ENCODE measurements at places on chromosomes 16 and 17.

- DNase-seq = no peak
Measured at GRCh38 chr17:78965491-78965924, 14.2 kb downstream of the LGALS3BP start.

GRCh38 chr16:80803339-80804055 lies 901 bp downstream of the CDYL2 start:
- peak; percentile 22 for DNase-seq

DNA sequence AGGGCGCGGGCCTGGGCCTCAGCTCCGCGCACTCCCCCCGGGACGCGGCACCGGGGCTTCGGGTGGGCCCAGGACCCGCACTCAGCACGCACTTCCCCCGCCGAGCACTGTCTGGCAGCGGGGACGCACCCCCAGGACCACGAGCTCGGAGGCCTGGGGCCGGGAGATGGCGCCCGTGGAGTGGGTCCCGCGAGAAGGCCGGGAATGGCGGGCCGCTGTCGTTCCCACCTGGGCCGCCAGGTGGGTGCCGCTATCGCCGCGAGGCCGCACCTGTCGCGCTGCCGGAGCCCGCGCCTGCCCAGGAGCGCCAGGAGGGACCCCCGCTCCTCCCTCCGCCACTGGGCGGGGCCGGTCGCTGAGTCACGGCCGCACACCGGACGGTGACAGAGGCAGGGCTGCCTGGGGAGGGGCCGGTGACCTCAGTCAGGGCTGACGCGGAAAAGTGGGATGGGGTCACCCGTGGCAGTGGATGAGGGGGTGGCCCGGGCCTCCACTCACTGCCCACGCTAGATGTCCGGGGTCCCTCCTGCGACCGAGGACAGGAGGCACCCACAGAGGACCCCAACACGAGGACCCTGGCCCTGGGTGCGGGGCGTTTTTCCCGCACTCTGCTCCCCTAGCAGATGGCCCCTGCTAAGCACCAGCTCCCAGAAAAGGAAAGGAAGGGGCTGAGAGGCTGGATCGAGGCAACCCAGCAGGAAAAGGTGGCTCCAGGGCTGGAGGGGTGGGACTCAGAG lies 6.9 kb upstream of the ACTG1 start:
- no peak for DNase-seq

DNA sequence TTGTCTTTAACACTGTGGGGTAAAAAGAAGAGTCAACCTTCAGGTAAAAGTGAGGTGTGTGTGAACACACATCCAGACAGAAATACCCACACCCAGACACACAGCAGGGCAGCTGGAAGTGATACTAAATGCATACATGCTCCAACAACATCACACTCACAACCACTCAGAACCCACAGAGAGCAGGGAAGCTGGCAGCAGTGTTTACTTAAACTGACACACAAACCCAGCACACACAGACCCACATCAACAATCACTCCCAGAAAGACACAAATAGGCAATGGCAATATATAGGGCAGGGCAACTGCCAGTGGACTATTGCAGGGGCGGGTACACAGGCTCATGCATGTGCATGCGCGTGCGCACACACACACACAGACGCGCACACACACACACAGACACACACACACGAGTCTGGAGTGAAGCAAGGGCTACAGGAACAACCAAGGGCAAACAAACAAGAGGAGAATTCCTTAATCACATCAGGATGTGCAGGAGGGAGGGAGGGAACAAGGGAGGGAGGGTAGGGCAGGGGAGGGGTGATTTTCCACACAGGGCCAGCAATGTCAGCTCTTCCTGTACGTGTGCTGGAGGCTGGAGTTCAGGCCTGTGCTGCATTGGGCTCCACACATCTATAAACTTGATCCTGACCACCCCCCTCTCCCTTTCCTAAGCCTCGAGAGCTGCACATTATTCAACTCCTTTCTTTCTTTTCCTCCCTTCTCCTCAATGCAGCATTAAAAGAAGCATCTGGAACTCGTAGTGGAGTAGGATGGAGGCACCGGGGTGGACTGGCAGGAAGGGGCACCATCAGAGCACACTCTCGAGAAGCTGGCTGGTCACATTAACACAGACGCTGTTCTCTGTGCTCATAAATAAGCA lies 30.1 kb downstream of the HIC1 start:
- peak; percentile 93 for DNase-seq

DNA sequence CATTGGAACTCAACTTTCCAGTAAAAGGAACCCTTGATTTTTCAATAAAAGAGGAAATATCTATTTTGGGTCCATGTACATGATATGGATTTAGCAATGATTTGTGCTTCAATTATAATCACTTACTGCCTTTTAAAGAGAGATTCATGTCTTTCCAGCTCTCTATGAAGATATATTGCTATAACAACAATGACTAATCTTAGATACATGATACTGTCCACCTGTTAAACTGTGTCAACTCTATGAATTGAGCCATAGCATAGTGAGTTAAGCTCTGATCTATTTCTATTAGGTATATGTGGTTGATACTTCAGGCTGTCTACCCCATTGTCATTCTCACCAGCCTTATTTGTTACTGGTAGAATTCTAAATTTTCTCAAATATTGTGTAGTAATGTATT lies 15.0 kb upstream of the MPHOSPH6 start:
- DNase-seq = no peak

DNA sequence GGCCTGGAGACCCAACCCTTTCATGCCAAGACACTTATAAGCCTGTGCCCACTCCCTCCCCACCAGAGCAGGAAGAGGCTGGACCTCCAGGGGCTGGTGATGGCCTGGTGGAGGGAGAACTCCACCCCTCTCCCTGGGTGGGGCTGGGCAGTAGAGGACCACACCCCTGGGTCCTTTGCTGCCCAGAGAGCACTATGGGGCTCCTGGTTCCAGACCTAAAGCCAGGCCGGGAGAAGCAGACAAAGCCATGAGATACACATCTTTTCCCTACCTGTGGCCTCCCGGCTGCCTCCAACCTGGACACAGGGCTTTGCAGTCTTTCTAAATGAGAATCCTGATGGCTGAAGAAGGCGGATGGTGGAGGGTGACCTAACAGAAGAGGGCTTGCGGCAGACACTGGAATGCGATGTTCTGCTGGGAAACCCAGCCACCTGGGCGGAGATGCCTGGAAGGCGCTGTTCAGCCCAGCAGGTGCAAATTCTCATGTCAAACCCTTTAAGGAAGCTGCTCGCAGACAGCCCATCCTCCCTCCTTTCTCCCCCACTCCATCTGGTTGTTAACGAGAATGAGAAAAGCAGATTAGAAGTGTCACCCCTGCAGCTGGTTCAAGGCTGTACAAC lies 43.9 kb upstream of the KIFC3 start:
- no peak for DNase-seq

DNA sequence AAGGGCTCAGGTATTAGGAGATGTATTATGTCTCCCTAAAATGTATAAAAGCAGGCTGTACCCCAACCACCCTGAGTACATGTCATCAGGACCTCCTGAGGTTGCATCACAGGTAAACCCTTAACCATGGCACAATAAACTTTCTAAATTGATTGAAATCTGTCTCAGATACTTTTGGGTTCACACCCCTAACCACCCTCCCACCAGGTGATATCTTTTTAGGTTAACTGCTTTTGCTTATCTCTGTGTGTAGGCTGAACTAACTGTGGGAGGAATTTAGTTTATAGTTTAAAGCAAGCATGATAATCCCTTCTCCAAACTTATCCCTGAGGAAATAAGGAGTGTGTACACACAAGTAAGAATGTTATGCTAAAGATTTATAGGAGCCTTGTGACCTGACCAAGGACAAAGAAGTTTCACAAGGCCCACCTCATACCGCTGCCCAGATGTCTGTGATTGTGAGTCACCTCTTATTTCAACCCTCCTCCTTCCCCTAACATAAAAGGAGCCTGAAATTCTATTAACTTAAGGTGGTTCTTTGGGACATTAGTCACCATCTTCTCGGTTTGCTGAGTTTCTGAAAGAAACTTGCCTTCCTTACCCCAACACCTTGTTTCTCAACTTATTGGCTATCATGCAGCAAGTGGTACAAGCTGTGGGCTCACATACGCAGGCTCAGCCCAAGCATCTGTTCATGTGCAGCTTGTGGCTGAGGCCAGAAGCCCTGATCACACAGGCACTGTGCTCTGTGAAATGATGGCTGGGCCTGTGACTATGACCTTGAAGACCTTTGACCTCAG lies 11.3 kb downstream of the PRSS22 start:
- DNase-seq = peak; percentile 52

DNA sequence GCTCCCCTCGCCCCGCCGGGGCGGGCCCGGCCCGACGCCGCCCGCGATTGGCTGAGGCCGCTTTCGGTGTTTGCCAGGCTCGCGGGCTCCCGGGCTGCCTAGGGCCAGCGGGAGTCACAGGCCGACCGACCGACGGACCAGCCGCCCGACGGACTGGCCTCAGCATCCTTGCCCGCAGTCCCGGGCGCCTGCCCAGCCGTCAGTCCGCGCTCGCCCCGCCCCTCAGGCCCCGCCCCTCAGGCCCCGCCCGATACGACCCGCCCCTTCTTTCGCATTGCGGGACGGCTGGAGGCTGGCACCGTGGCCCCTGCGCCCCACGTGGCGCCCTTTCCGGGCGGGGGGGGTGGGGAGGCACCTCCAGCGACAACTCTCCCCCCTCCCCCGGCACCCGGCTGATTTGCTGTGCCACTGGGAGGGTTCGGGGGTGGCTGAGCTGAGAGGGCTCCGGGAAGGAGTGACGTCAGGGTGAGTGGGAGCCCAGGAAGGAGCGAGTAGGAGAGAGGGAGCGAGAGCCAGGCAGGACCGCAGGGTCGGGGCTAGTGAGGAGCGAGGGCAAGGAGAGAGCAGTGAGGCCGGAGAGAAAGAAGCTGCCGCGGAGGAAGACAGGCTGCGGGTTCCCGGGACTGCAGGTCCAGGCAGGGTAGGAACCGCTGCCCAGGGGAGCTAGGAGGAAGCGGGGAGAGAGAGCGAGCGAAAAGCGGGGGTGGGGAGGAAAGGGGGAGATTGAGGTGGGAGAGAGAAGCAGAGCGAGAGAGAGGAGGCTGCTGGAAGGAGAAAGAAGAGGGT lies at the start of gene ASPHD1:
TSS of gene ASPHD1 (plus strand) at position 387 of the 786 bp plus-strand sequence. CDS start 484 bp downstream, outside the sequence.
- peak; percentile 67 for DNase-seq

DNA sequence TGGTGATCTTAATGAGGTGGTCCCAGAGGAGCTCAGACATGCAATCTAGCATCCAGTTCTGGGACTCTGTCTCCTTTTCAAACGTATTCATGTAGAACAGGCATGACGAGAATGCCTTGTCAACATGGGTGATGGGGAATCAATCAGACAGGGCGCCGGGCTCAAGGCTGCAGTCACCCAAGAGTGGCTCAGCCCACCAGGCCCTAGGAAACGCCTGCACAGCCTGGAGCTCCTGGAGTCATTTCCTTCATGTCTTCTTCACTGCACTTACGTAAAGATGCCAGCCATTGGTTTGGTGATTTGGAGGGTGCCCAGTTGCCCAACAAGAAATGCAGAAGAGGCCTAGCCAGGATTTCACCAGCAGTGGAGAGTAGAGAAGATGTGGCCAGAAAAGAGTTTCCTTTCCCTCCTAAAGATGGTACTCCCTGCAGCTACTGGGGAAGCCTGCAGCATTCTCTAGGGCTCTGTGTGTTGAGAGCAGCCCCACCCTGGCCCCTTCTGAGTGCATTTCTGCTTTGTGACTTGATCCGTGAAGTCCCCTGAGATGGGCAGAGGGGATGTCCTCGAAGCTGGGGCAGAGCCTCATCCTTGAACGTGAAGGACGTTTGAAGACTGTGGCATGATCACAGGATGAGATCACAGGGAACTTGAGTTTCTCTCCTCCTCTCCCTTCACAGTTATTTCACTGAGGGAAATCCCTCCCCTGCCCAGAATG lies 24.0 kb upstream of the STH start:
- DNase-seq = no peak

- DNase-seq = peak; percentile 39
Measured at GRCh38 chr16:20944861-20945574, 44.4 kb downstream of the LYRM1 start.

GRCh38 chr16:14436401-14436955 lies 193.6 kb downstream of the PARN start:
- DNase-seq = peak; percentile 16

- no peak for DNase-seq
Measured at GRCh38 chr16:12406158-12406557, 397.5 kb downstream of the CPPED1 start.

DNA sequence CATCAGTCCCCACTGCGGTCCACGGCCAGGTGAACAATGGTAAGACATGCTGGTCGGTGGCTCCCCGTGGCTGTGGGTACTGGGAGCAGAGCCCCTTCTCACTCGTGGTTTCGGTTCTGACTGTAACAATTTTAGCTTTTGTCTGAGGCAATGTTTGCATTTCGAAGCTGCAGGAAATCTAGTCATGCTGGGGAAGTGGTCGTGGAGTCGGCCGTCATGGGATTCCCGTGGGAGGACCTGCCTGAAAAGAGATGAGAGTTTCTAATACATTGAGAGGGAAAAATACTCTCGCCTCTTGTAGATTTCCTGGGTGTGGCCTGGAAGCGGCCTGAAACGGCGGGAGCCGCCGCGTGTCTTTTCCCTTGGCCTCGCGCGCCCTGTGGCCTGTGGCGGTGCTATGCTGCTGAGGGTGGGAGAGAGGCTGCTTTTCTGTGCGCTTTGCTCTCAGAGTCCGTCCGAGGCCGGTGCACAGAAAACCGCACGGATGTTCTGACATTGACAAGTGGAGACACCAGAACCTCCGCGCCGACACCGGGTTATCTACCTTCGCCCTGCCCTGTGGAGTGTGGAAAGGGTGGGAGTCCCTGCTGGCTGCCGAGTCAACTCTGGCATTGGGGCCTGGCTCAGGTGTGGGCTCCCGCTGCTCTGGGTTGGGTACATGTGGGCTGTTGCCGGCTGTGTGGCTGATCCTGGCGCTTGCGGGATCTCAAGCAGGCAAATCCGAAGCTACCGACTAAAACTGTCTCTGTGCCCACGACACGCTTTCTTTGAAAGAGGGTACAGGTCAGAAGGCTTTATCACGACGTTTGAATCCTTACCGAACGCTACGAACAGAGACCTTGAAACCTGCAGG lies 60.8 kb downstream of the WDR45B start:
- no peak for DNase-seq

GRCh38 chr16:57091975-57092785 lies at the start of gene CPNE2:
TSS of gene CPNE2 (plus strand) at chr16:57092583. CDS start at chr16:57110743, 18,160 bp downstream.
- DNase-seq = peak; percentile 66

GRCh38 chr16:1825381-1825863 lies 1.2 kb downstream of the HAGH start:
- no peak for DNase-seq

GRCh38 chr17:53166731-53167130 lies 656.0 kb upstream of the KIF2B start:
- DNase-seq = no peak

- DNase-seq = no peak
Measured at GRCh38 chr17:65542610-65543009, 18.8 kb downstream of the AXIN2 start.

DNA sequence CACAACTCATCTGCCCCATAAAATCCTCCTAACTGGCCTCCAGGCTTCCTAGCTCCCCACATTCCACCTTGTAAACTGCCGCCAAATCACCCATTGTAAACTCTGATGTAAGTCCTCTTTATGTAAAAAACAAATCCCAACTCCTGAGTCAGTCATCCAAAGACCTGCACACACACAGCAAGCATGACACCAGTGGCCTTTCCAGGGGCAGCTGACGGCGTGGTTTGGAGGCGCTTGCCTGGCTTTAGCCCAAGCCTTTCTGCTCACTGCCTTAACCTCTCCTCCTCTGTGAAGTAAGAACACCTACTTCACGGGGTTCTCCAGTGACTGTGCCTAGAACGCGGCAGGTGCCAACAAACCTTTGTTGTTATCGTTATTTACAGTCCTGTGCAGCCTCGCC lies 14.0 kb downstream of the UBE2O start:
- no peak for DNase-seq

- DNase-seq = no peak
Measured at GRCh38 chr17:79224903-79225302, 150.3 kb downstream of the ENGASE start.

GRCh38 chr17:73316919-73317505 lies 5.2 kb upstream of the CDC42EP4 start:
- no peak for DNase-seq

GRCh38 chr16:75836347-75837010 lies 110.2 kb upstream of the CPHXL start:
- no peak for DNase-seq
